ENCODE measurements at places on chromosomes 12 and 14. TPM values are rescaled to one million over a fixed set of nuclear protein-coding genes. Genes with fewer than 3 reads are reported as not detected.

GRCh38 chr14:100473249-100473648 is 114.0 kb downstream of the BEGAIN start:
- no peaks in the 10 kb centered on the region for H3K27me3 ChIP-seq
- H3K36me3 ChIP-seq: peaks cover 16% of the 10 kb centered on the region
- no peak for DNase-seq
- H3K27ac ChIP-seq: no peak overlapping the region
- H3K4me1 ChIP-seq: peaks cover 5% of the 10 kb centered on the region
- no peak overlapping the region for H3K4me3 ChIP-seq

- H3K4me1 ChIP-seq: no peaks in the 10 kb centered on the region
- DNase-seq: no peak
- H3K27me3 ChIP-seq: peaks cover 22% of the 10 kb centered on the region
- no peak overlapping the region for H3K27ac ChIP-seq
Measured at GRCh38 chr12:124655048-124655697, 87.8 kb upstream of the NCOR2 start.

- peaks cover 8% of the 10 kb centered on the region for H3K36me3 ChIP-seq
- no peaks in the 10 kb centered on the region for H3K27me3 ChIP-seq
- H3K27ac ChIP-seq: no peak overlapping the region
- H3K4me3 ChIP-seq: no peak overlapping the region
- H3K4me1 ChIP-seq: no peaks in the 10 kb centered on the region
Measured at GRCh38 chr12:109223868-109224267, 85.2 kb downstream of the FOXN4 start.

DNA sequence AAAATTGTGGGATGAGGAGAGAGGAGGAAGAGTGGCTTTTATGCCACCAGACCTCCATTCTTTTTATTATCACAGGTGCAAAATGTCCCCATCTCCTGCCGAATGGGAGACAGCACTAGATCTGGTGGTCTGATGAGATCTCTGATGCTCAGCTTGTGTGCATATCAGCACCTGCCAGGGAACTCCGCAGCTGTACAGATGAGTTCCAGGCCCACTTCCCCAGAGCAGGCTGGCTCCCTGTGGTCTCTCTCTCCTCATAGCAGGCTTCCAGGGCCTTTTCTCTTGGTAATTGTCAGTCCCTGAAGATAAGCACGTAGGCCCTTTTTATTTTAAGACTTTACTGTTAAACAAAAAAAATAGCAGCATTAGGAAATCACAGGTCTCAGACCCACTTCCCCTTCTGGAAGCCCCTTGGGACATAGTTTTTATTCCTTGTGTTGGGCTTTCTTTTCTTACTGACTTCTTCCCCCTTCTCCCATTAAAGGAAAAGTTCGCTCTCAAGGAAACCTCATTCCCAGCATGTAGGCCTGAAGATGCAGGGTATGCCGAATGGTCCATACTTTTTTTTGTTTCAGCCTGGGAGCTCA is 4.5 kb upstream of the TBC1D30 start:
- no peak overlapping the region for H3K4me3 ChIP-seq
- no peak for DNase-seq
- H3K4me1 ChIP-seq: peaks cover 4% of the 10 kb centered on the region
- no peak overlapping the region for H3K27ac ChIP-seq
- peaks cover 33% of the 10 kb centered on the region for H3K27me3 ChIP-seq

GRCh38 chr12:89523393-89523792 is 1.2 kb downstream of the GALNT4 start:
- no peak for DNase-seq
- H3K4me1 ChIP-seq: peaks cover 40% of the 10 kb centered on the region
- peak overlapping the region; percentile 93 for H3K4me3 ChIP-seq

Gene SLC7A8
- 0.50 TPM for polyA plus RNA-seq

DNA sequence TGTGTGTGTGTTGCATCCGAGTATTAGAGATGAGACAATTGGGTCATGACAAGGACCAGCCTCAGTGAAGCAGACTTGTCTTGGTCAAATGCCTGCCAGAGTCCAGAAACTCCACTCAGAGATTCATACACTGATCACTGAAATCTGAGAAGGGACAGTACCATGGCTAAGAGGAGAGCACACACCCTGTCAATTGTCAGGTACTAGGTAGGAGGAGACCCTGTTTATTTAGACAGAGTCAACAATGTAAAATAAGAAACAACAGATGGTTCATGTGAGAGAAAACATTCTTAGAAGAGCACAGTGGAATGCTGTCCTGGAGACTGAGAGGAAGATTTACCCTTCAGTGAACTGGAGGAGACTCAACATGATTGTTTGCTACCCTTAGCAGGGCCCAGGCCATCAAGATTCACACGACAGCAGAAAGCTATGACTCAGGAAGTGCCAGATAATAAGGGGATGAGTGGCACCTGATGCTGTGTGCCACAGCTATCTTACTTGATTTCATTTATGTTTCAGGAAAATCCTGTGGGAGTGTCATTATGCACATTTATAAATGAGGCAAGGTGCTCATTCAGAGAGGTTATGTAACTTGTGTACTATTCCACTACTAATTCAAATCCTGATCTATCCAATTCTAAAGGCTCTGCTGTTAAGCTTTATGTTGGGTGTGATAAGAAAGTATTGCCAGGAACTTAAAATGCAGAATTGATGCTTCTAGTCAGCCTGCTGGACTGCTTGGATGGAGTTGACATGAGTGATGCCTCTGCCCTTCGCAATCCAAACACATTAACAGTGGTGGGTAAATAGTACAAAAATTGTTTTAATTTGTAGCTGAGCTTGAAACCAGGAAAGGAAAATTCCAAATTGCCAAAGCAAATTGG is 136.6 kb upstream of the NEDD1 start:
- no peak overlapping the region for H3K27ac ChIP-seq
- no peak overlapping the region for H3K4me3 ChIP-seq
- H3K4me1 ChIP-seq: no peaks in the 10 kb centered on the region
- no peaks in the 10 kb centered on the region for H3K36me3 ChIP-seq
- DNase-seq: no peak

GRCh38 chr12:9651265-9651729 is 18.2 kb upstream of the CLEC2D start:
- H3K36me3 ChIP-seq: peaks cover 36% of the 10 kb centered on the region
- H3K4me3 ChIP-seq: peak overlapping the region; percentile 91
- DNase-seq: no peak
- peak overlapping the region; percentile 99 for H3K27ac ChIP-seq
- peaks cover 80% of the 10 kb centered on the region for H3K4me1 ChIP-seq

GRCh38 chr14:67108230-67108629 is 81.0 kb upstream of the GARIN2 start:
- no peak overlapping the region for H3K27ac ChIP-seq
- DNase-seq: no peak

DNA sequence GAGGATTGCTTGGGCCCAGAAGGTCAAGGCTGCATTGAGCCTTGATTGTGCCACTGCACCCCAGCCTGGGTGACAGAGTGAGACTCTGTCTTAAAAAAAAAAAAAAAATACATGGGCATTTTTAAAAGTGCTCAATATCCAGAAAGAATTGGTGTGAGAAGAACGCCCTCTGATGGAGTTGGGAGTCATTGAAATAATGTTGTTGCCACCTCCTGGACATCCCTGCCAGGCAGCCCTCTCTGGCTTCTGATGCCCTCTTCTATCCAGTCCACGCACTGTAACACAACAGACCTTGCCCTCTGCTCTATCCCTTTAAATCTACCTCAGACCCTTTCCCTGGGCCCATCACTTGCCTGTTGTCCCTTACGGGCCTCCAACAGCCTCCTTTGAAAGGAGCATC is 4.9 kb downstream of the PTGDR start:
- H3K27ac ChIP-seq: no peak overlapping the region
- peaks cover 1% of the 10 kb centered on the region for H3K36me3 ChIP-seq
- peak; percentile 31 for DNase-seq
- peaks cover 33% of the 10 kb centered on the region for H3K4me1 ChIP-seq

GRCh38 chr14:37034410-37035285 is 137.8 kb downstream of the SLC25A21 start:
- H3K4me3 ChIP-seq: no peak overlapping the region
- no peak for DNase-seq
- no peak overlapping the region for H3K27ac ChIP-seq
- H3K36me3 ChIP-seq: no peaks in the 10 kb centered on the region
- no peaks in the 10 kb centered on the region for H3K27me3 ChIP-seq
- no peaks in the 10 kb centered on the region for H3K4me1 ChIP-seq

DNA sequence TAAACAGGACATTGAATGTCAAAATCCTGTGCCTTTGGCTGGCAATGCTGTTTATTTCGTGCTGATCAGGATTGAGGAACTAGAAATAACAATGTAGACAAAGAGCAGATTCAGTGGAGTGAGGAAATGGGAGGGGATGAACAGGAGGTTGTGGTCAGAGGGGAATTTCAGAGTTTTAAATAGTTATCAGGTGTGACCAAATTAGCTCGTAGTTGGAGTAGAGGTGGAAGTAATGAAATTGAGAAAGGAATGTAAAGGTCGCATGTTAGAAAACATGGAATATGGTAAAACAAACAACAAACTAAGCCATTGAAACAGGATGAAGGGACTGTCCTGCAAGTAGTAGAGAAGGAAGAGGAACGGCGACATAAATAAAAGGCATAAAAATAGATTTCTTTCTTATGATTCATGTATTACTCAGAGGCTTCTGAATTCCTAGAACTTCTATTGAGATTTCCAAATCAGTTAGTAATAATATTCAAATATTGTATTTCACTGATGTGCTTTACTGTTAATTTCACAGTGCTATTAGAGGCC is 9.5 kb upstream of the SAV1 start:
- no peaks in the 10 kb centered on the region for H3K36me3 ChIP-seq
- H3K4me3 ChIP-seq: peak overlapping the region; percentile 86
- peak overlapping the region; percentile 88 for H3K27ac ChIP-seq
- H3K27me3 ChIP-seq: no peaks in the 10 kb centered on the region
- peaks cover 23% of the 10 kb centered on the region for H3K4me1 ChIP-seq

DNA sequence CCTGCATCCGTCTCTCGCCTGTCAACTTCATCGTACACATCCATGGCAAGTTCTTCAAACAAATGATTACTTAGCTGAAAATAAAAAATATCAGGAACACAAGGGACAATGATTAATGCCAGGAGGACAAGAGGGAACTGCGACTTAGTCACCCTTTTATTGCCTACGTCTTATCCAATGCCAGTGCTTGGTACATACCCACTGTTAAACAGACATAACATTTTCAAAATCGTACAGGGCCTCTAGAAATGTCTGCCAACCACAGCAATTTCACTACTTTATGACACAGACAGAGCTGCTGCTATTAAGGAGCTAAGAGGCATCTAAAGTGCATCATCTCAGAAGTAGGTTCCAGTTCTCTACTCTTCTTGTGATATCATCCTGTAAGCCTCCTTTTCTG is 34.6 kb downstream of the GIT2 start:
- no peak overlapping the region for H3K27ac ChIP-seq
- H3K4me1 ChIP-seq: peaks cover 3% of the 10 kb centered on the region
- no peaks in the 10 kb centered on the region for H3K27me3 ChIP-seq
- DNase-seq: no peak
- no peak overlapping the region for H3K4me3 ChIP-seq

- DNase-seq: no peak
- no peaks in the 10 kb centered on the region for H3K4me1 ChIP-seq
- H3K27me3 ChIP-seq: peaks cover 20% of the 10 kb centered on the region
- H3K4me3 ChIP-seq: no peak overlapping the region
- no peaks in the 10 kb centered on the region for H3K36me3 ChIP-seq
Measured at GRCh38 chr14:92481386-92481785, 32.2 kb upstream of the RIN3 start.
